ENCODE measurements at places on chromosomes 13 and 19.

DNA sequence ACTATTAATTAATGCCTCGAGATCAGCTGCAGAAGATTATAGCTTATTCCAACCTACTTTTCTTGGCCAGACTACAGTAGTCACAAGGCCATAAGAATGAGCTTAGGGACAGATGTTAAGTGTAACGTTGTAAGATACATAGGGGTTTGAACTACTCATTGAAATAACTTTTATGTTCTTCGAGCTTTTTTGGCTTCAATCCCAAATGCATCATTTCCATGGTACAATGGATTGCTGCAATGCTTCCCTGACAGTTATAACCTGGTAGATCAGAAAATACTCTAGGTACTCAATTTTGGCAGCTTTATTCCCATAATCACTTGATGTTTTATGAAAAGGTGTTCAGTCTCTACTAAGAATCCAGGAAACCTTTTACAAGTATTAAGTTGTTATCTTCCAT, 2216.7 kb upstream of the PCDH20 start:
- no peak for DNase-seq

DNA sequence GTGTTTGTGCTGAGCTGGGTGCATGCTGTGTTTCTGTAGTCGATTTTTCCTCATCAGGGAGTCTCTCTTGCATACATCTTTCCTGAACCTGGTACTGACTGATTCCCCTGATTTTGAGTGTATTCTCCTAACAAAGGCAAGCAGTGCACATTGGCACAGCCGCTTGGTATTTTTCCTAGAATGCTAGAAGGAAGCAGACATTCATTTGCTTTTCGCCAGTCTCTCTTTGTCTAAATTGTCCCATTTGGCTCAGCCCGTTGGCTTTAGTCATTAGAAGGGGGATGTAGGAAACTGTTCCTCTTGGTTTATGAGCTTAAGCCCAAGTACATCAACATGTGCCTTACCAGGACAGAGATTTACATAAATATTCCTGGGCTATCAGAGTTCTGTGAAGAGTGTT, 266.1 kb upstream of the TMTC4 start:
- DNase-seq = no peak

GRCh38 chr13:47133011-47133445, 236.2 kb upstream of the HTR2A start:
- DNase-seq = no peak

DNA sequence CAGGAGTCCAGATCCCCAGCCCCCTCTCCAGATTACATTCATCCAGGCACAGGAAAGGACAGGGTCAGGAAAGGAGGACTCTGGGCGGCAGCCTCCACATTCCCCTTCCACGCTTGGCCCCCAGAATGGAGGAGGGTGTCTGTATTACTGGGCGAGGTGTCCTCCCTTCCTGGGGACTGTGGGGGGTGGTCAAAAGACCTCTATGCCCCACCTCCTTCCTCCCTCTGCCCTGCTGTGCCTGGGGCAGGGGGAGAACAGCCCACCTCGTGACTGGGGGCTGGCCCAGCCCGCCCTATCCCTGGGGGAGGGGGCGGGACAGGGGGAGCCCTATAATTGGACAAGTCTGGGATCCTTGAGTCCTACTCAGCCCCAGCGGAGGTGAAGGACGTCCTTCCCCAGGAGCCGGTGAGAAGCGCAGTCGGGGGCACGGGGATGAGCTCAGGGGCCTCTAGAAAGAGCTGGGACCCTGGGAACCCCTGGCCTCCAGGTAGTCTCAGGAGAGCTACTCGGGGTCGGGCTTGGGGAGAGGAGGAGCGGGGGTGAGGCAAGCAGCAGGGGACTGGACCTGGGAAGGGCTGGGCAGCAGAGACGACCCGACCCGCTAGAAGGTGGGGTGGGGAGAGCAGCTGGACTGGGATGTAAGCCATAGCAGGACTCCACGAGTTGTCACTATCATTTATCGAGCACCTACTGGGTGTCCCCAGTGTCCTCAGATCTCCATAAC, at the start of gene APOE:
Gene APOE (plus strand): TSS at position 360 of the 724 bp plus-strand sequence. CDS start 829 bp downstream, outside the sequence.
- DNase-seq = peak; percentile 50

DNA sequence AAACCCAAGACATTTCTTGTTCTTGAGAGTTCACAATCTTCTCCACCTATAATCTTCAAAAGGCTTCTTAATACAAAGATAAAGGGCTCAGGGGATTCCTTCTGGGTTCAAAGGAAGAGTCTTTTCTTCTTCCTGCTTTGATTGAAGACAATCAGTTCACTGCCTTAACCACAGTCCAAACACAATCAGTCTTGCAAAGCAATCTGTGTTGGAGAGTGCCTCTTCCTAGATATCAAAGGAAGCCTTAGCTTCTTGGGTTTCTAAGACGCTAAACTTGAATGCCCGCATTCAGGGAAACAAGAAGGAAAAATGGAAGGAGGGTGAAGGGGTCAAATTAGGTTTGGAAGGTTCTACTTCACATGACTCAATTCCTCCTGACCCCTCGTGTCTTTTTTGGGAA, 27.2 kb downstream of the RANBP3 start:
- no peak for DNase-seq

GRCh38 chr19:48934837-48935236, 1.3 kb downstream of the DHDH start:
- DNase-seq = no peak

DNA sequence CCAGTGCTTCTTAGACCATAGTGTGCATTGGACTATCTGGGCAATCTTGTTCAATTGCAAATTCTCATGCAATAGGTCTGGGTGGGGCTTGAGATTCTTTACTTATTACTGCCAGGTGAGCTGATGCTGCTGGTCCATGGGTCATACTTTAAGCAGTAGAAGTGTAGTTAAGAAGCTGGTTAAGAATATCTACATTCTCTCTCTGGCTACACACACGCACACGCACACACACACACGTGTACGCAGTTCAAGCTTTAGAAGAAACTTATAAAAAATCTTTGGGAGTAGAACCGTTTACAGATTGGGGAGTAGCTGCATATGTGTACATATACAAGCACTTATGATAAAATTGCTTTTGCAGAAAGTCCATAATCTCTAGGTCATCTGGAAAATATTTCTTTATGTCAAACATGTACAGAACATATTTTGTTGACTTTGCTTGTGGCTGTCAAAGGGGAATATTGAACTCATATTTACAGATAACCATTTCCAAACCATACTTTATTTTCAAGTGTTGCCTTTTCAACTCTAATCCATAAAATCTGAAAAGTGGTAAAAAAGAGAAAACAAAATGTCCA, 99.7 kb downstream of the GPC6 start:
- no peak for DNase-seq

All from hematopoietic multipotent progenitor cell treated with erythropoietin and hydrocortisone succinate and interleukin-3 and kit ligand, for 6 days (in vitro differentiated cells).